Activated naive CD4-positive, alpha-beta T cell (primary cell): ENCODE measurements at places on chromosomes 3 and 15.

DNA sequence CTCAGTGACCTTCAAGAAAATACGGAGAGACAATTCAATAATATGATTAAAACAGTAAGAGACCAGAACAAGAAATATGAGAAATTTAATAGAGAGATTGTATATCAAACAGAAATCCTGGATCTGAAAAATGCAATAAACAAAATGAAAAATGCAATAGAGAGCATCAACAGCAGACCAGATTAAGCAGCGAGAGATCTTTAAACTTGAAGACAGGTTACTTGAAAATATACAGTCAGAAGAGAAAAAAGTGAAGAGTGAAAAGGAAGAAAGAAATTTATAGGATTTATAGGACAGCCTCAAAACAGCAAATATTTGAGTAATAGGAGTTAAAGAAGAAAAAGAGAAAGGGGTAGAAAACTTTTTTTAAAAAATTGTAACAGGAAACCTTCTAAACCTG, 813.9 kb upstream of the GRM7 start:
- no peak for DNase-seq

GRCh38 chr3:9226326-9226725, 23.1 kb downstream of the SRGAP3 start:
- DNase-seq, result no peak

GRCh38 chr3:99902091-99902490, 84.4 kb downstream of the CMSS1 start:
- DNase-seq, result no peak

DNA sequence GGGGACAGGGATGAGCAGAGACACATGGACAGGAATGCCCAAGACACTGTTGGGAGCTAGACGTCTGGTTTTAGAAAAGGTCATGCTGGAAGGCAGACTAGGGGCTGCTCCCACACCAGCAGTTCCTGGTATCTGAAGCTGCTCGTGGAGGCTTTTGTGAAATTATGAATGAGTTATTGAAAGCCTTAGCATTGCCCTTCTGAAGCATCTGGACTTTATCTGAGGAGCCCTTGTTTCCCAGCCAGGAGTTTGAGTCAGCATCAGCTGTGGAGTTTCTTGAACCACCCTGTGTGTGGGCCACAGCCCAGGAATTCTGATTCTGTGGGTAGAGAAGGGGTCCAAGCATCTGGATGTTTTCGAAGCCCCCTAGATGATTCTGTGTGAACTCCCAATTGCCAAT, 258.7 kb downstream of the SLCO3A1 start:
- DNase-seq, result no peak

GRCh38 chr3:159770998-159771397, 217.6 kb upstream of the IL12A start:
- DNase-seq, result no peak

DNA sequence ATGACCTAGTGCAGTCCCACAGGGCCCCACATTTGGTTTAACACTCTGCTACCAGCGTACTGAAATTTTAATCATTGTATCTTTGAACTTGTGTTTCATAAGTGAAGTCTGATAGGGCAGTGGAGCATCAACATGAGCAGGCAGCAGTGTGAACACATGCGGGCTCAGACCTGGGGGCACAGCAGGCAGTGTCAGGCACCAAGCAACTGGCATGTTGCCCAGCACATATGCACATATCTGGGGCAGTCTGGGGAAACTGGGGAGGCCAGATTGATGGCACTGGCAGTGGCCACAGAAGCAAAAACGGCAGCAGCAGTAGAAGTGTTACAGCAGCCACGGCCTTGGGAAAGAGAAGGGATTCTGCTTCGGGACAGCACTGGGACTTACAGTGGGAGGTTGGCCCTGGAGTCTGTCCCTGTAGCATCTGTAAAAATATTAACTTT, 353.9 kb upstream of the KCNMB2 start:
- DNase-seq, result no peak

DNA sequence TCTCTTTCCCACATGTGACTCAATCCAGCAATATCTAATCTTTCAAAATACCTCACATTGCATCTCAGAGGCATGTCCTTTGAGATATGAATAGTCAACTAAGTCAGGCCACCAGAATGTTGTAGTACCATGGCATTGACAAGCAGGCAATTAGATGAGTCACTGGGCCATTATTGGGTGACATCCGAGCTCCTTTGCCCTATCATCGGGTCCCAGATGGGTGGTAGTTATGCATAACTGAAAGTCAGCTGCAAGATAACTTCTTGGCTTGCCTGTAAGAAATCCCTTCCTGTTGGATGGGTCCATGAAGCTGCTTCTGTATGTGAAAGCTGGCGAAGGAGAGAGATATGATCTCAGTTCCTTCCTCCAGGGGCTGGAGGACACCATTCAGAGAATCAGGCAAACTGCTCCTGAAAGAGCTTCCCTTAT, 32.8 kb downstream of the ARRDC4 start:
- DNase-seq, result no peak

DNA sequence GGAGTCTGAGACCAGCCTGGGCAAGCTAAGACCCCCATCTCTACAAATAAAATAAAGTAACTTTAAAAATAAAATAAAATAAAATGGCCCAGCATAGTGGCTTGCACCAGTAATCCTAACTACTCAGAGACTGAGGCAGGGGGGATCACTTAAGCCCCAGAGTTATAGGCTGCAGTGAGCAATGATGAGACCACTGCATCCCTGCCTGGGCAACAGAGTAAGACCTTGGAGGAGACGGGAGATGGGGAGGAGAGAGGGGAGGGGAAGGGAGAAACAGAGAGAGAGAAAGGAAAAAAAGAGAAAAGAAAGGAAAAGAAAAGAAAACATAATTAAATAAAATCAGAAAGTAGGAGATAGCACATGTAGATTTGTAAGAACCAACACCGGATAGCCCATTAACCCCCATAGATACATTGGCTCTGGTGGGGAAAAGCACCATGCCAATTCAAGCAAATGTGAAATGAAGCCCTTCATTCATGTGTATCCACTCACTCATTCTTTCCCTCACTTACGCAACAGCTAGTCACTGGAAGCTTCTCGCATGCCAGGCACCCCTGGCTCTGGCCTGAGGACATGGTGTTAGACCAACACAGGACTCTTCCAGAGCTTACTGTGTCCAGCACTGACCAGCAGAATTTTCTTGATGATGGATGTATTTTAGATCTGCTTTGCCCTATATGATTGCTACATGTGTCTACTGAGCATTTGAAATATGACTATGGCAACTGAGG, 183.2 kb downstream of the MAGI1 start:
- no peak for DNase-seq

DNA sequence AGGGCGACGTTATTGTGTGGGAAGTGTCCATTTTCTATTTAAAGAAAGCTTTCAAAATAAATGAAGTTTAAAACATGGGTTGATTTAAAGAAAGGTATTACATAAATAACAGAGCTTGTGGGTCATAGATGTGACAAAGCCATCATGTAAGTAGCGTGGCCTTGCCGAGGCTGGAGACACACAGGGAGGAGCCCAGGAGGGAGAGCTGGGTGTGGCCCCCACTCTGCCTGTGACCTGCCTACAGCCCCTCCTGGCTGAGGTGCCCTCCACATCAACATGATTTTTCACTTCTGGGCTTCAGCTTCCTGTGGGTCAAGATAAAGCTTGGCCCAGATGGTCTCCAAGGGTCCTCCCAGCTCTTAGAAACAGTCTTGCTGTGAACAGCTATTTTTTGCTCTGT, 12.5 kb upstream of the MGLL start:
- DNase-seq, result no peak

- no peak for DNase-seq
These were observed 73.9 kb downstream of the LSM3 start for GRCh38 chr3:14252321-14253021.

- no peak for DNase-seq
These were observed 199.9 kb upstream of the CTDSPL start for GRCh38 chr3:37661615-37662306.

DNA sequence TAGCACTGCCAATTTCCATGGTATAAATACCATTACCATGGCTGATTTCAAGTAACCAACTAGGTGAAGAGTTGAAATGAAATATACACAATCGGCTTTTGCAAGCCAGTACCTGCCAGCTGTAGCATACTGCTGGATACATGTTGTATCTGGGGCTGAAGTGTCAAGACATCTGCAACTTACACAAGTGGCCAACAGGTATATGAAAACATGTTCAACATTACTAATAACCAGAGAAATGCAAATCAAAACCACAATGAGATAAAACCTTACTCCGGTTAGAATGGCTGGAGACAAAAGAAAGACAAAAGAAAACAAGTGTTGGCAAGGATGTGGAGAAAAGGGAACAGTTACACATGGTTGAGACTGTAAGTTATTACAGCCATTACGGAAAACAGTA, 11.6 kb downstream of the ATOSA start:
- DNase-seq, result no peak
